ENCODE measurements at places on chromosomes 7 and 10.

DNA sequence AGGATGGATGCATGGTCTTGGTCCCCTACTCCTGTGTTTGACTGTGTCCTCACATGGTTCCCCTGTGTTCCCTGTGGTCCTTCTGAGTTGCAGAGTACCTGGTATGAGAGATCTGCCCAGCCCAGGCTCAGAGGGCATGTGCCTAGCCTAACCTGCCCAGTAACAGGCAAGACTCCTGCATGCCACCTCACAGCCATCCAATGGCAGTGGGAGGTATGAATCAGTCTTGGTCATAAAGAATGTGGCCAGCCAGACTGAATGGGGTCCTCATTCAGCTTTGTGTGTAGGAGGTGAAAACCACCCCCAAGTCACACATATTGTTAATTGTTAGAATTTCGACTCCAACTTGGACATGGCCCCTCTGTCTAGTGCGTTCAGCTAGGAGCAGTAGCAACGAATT is 17.2 kb upstream of the GPR158 start:
- DNase-seq = no peak

GRCh38 chr7:140877249-140877524 is 47.5 kb downstream of the BRAF start:
- no peak for DNase-seq

GRCh38 chr7:8511855-8512254 is 78.4 kb downstream of the NXPH1 start:
- no peak for DNase-seq

GRCh38 chr10:79995979-79996634 is 47.2 kb upstream of the SFTPD start:
- no peak for DNase-seq

GRCh38 chr10:30158325-30158960 is 99.1 kb upstream of the JCAD start:
- DNase-seq = no peak

DNA sequence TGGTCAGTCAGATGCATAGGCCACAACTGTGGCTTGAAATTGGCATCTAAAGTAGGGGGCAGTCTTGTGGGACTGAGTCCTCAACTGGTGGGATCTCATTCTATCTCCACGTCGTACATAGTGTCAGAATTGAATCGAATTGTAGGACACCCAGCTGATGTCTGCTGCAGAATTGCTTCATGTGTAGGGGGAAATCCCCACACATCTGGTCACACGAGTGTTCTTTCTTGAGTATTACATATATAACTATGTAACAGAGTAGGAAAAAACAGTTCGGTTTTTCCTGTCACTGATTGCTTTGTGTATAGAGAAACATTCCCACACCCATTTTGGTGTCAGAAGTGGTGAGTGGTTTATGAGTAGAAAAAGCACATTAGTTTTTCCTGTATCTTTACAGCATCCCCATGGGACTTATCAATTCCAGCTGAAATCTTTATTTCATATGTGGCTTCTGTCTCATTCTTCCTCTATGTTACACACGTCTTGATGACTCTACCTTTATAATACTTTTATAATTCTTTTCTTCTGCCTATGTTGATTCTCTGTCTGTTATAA is 79.4 kb upstream of the PCGF5 start:
- no peak for DNase-seq

DNA sequence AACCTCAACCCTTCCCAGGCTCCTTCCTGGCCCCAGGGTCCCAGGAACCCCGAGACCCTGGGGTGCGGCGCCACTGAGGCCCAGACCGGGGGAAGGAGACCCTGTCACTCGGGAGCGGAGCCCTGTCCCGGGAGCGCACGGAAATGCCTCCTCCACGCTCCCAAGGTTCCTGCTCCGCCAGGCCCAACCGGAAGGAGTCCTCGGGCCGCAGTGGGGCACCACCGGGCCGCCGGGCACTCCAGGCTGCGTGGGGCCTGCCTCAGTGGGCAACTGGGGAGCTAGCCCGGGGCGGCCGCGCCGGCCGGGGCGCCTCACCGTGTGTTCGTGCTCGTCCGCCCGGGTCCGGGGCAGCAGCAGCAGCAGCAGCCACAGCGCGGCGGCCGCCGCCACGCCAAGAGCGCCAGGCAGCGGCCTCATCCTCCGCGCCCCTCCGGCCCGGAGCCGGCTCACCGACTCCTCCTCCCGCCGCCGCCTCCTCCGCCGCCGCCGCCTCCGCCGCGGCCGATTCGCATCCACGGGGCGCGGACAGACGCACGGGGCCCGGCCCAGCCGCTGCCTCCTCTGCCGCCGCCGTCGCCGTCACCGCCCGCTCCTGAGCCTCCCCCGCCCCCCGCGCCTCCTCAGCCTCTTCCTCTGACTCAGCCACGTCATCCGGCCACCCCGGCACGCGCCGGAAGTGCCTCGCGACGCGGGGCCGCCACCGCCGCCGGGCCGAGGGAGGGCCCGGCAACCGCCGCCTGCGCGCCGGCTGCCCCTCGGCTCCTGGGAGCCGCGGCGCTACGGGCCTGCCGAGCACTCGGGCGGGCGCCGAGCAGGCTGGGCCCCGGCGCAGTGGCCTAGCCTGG is at the start of gene TM9SF3:
Gene TM9SF3 (minus strand): TSS at position 594 of the 845 bp plus-strand sequence. CDS start 177 bp downstream, at position 417.
- peak; percentile 75 for DNase-seq

DNA sequence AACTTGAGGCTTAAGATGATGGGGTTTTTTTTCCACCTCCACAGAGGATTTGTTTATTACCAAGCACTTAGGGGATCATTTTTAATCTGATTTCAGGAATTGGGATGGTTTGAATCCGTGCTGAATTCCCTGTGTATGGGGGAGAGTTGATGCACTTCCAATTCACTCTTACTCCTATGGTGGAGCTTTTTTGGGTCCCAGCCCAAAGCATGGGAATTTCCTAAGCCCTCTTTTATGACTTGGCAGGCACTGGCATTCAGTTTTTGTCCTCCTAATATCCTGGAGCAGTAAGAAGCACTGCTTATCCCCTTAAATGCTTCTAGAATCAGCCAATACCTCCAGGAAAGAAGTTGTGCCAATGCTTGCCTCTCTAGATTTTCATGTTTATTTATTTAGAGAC is 78.7 kb downstream of the HYCC1 start:
- no peak for DNase-seq

DNA sequence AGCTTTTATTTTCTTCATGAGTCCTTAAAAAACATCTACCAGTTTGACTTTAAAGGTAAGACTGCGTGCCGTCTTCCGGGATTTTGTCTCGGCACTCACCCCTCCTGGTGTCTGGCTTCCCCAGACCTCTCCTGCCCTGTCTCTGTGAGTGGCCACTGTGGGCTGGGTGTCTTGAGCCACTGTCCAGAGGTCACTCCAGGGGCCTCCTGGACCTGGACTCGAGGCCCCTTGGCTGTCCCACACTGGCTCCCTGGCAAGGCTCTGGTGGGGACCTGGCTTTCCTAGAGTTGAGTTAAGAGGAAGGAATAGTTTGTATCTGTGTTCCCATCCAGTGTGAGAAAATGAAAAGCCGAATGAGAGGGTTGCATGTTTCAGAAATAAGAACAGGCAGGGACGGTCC is 95.5 kb downstream of the NKX6-2 start:
- no peak for DNase-seq

DNA sequence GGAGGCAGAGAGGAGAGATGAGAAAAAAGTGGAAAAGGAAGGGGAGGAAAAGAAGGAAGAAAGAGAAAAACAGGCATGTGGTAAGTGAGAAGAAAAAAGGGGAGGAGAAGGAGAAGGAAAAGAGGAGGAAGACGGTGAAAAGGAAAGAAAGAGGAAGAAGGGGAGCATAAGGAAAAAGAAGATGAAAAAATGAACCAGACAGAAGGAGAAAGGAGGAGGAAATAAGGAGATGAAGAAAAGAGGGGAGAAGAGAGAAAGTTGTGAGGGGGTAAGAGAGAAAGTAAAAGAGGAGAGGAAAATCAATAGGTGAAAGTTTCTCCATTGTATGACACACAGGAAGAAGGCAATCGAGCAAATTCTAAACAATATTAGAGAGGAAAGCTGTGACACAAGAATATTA is 663.8 kb downstream of the GRID1 start:
- no peak for DNase-seq

GRCh38 chr7:130446259-130446658 is 5.4 kb upstream of the CEP41 start:
- no peak for DNase-seq

- DNase-seq = peak; percentile 58
These were observed 54.1 kb downstream of the LAMB1 start for GRCh38 chr7:107948645-107949442.

DNA sequence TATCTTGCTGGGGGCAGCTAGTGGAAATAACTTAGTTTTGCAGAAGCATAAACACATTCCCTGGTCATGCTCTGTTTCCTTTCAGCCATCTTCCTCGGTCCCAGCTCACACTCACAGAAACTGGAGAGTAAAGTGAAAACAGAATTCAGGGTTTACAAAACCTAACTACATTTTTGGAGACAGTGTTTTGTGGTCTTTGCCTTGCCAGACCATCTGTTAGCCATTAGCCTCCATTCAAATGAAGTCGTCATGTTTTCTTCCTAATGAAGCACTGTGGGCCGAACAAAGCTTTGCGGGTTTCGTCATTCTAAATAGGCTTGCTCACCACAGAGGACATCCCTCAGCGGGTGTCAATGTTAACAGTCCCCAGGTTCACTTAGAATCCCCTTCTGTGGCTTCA is 214.6 kb upstream of the TMEM72 start:
- DNase-seq = peak; percentile 93

GRCh38 chr7:5064391-5065106 is 18.9 kb downstream of the RBAK start:
- DNase-seq = no peak

- DNase-seq = peak; percentile 57
These were observed at the start of gene BMI1 for GRCh38 chr10:22320591-22321155. BMI1 (plus strand) TSS chr10:22321099; CDS start chr10:22326450, 5,351 bp downstream.

DNA sequence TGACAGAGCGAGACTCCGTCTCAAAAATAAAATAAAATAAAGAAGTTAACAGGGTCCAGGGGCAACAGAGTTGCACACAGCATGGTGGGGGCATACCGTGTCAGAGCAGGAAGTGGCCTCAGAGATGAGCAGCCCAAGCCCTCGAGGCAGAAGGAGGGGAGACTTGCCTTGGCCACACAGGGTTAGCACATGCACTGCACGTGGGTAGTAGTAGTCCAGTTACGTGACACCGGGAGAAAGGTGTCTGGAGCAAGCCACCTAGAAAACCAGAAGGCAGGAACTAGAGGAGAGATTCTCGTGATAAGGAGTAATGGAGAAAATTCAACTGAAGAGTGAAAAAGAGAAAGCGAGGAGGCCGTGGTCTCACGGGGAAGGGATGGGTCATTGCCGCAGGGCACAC is 9.8 kb upstream of the DENND2A start:
- no peak for DNase-seq

- DNase-seq = peak; percentile 82
These were observed 13.3 kb downstream of the ZCCHC24 start for GRCh38 chr10:79431891-79432831.

GRCh38 chr10:31242902-31243301 is 76.1 kb upstream of the ZEB1 start:
- DNase-seq = peak; percentile 86

DNA sequence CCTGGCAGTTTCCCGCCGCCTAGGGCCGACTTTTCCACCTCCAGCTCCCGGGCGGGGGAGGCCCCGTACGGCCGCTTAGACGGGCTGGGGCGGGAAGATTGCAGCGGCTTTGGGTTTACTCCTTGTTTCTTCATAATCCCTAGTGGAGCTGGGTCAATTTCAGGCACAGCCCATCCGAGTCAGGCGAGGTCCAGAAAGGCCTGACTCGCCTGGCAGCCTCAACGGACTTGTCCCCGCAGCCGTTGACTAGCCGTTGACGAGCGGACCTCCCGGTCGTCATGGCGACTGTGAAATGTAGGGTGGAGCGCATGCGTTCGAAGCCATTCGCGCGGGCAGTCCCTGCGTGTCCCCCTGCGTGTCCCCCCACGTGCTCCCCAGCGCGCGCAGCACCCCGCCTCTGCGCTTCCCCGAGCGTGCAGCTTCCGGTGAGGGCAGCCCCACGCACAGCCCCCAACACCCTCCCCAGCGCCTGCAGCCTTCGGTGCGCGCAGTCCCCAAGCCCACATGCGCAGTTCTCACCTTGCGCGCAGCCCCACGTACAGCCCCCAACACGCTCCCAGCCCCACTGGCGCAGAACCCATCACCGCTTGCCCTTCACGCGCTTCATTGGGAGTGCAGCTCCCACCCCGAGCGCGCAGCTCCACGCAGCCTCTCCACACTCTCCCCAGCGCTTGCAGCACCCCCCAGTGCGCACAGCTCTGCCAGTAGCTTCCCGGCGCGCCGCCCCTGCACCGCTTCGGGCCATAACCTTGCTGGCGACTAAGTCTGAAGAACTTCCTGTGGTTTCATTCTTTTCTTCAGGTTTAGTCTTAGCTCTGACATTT is 67.8 kb downstream of the TBX20 start:
- peak; percentile 11 for DNase-seq

DNA sequence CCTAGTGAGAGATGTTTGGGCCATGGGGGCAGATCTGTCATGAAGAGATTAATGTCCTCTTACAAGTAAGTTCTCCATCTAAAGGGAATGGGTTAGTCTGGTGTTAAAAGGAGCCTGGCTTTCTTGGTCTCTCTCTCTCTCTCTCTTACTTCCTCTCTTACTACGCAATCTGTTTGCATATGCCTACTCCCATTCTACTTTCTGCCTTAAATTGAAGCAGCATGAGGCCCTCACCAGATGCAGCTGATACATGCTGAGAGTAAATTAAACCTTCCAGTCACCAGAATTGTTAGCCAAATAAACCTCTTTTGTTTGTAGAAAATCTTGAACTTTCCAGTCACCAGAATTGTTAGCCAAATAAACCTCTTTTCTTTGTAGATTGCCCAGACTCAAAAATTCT is 884.1 kb downstream of the NRG3 start:
- DNase-seq = no peak

GRCh38 chr7:14841086-14841485 is 61.5 kb downstream of the DGKB start:
- DNase-seq = no peak

DNA sequence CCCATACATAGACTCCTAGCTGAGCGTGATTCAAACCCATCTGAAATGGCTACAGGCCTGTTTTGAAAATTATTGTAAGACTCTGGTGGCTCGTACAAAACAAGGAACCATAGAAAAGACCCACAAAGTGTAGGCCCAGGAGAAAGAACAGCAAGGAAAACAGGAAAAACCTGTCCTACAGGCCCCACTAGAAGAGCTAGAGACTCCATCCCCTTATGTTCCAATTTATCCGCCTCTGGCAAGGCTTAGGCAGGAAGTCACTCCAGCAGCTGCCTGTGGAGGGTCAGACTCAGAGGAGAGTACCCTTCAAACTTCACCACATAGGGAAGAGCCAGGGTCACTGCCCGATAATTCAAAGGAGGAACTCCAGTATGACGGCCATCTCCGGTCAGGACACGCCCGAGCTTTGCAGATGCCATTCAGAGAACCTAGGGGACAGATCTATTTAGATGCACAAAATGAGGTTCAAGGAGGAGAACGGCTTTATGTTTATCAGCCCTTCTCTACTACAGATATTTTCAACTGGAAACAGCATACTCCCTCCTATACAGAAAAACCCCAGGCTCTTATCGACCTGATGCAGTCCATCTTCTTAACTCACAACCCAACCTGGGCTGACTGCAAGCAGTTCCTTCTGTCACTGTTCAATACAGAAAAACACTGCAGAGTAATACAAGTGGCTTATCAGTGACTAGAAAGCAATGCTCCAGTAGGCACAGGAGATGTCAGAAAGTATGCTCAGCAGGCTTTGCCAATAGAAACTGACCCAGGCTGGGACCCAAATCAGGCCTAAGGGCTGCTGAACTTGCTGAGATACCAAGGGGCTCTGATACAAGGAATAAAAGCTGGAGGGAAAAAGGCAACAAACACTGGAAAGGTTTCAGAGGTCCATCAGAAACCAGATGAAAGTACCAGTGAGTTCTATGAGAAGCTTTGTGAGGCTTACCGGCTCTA is 8.6 kb upstream of the ZNF33B start:
- DNase-seq = no peak

Measured in fibroblast of skin of left quadriceps (primary cell).